ENCODE measurements at places on chromosomes 12 and 14. TPM values are rescaled to one million over a fixed set of nuclear protein-coding genes. Genes with fewer than 3 reads are reported as not detected.

Gene RTN1
- 1.1 TPM for total RNA-seq

Gene CDC42BPB
- total RNA-seq: 57.3 TPM

Gene CLEC2D
- 12.7 TPM for total RNA-seq

Gene FRS2
- total RNA-seq: 30.7 TPM

Gene ALG10B
- 6.0 TPM for total RNA-seq
